ENCODE measurements at places on chromosomes 7 and 10.

DNA sequence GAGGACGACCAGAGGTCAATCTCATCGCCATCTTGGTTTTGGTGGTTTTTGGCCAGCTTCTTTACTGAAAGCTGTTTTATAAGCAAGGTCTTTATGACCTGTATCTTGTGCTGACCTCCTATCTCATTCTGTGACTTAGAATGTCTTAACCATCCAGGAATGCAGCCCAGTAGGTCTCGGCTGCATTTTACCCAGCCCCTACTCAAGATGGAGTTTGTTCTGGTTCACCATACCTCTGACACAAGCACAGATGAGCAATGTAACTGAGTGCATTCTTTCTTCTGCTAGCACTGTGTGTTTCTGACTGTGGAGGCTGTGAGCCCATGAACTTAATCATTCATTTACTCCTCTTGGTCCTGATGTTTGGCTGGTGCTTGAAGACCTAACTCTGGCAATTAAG is 794.5 kb upstream of the CELF2 start:
- DNase-seq, result no peak

GRCh38 chr7:150371996-150372270 is 3.3 kb downstream of the REPIN1 start:
- DNase-seq, result no peak

DNA sequence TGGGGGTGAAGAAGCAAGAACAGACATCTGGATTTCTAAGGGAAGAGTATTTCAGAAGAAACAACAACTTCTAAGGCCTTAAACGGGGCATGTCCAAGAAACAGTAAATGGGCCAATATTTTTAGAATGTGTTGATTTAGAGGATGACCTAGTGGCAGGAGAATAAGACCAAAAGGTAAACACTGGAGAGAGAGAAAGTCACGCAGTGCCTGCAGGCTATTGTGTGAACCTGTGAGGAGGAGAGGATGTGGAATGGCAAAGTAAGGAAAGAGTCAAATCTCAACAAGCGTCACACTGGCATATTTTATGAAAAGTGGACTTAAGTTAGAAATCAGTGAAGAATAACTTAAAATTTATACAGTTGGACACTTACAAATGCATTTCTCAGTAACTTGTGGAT is 78.1 kb upstream of the EGFR start:
- no peak for DNase-seq

DNA sequence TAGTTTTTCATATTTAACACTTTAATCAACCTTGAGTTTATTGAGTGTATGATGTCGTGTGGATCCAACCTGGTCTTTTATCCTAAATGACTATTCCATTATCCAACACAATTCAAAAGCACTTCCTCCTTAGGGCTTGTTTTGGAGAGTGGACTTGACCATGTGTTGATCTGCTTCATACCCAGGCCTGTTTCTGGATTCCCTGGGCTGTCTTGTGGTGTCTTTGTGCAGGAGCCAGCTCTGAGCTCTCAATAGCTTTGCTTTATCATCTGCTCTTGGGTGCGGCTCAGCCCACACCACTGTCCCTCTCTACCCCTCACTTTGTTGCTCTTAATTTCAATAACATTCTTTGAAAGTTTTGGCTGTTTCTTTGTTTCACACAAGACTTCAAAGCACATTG is 70.9 kb upstream of the CHST15 start:
- DNase-seq, result no peak

- DNase-seq, result no peak
Observed at GRCh38 chr10:35059481-35059880, 30.7 kb downstream of the CUL2 start.

DNA sequence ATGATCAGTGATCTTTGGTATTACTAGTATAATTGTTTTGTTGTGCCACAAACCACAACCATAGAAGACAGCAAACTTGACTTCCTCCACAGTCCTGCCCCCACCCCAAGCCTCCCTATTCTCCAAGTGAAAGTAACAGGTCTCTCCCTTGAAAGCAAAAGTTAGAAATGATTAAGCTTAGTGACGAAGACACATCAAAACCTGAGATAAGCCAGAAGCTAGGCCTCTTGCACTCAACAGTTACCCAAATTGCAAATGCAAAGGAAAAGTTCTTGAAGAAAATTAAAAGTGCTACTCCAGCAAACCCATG is 7.5 kb downstream of the SAR1A start:
- no peak for DNase-seq

GRCh38 chr10:48801001-48801421 is 116.3 kb downstream of the WDFY4 start:
- no peak for DNase-seq

DNA sequence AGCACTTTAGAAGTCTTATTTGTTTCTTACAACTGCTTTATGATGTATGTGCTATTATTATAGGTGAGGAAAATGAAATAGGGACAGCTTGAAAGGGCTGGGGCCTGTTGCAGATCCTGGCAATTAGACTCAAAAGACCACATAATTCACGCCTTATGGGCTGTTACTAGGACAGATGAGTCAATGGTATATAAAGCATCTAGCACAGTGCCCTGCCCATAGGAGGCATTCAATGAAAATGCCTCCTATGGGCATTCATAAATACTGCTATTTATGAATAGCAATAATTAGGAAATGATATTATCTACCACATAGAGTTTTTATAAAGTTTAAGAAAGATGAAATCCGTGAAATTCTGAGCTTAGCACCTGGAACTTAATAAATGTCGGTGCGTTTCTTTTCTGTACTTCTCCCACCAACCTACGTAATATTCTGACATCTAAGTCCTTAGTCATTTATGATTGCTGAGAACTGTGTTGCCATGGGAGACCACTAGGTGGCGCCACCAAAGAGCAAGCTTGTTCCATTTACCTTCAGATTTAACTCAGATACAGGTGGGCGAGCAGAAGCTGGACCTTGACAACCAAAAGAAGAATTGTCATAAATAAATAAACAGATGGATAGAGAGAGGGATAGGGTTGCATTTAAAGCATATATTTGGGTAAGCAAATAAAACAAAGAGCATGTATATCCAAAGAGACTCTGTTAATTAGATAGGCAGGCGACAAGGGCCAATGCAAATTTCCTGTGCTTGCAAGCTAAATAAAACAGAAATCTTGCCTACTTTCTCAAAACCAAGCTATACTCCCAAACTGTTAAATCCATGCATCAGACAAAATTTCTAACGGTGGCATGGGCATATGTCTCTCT is 699.9 kb downstream of the INHBA start:
- DNase-seq, result peak; percentile 12

DNA sequence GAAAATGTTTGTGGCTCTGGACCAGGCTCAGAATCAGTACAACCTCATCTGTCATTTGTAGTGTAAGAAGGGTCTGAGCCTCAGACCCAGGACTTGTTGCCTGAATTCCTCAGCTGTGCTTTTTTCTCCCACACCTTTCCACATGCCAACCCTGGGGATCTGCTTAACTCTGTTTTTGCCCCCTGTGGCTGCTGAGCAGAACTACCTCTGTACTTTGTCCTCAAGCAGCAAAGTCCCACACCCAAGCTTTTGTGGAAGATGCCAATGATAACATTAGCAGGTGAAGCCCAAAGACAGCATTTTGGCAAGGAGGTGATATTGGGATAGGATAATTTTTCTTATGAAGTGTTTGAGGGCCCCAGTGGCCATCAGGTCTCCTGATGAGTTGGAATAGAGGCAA is 5.8 kb upstream of the CYP2C18 start:
- no peak for DNase-seq

GRCh38 chr7:55235115-55235514 is 130.0 kb upstream of the LANCL2 start:
- no peak for DNase-seq

DNA sequence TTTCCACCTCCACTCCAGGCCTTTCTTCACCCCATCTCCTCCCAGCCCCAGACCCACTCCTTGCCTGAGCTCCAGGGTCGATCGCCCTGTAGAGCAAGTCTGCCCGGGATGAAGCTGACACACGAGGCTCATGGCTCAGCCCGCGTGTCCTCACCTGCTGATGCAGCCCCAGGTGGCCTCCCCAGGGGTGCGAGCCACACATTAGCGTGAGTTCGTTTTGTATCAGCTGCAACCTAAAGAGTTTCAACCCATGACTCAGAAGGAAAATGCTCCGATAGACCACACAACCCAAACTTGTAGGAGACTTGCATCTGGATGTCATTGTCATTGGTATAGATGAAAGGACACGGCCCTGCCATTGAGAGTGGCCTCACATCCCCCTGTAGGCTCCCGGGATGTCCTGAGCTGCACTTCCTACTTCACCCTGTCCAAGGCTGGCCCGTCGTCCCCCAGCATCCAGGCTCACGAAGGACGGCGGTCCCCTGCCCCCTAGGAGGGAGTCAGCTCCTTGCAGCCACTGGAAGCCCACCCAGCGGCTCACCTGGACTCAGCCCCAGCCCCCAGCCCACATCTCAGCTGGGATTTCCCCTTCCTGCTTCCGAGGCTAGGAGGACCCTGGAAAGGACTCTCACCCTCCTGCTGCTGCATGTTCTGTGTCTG is 97.7 kb downstream of the HTR5A start:
- no peak for DNase-seq

- no peak for DNase-seq
Observed at GRCh38 chr10:85666102-85666501, 700.5 kb downstream of the GRID1 start.

DNA sequence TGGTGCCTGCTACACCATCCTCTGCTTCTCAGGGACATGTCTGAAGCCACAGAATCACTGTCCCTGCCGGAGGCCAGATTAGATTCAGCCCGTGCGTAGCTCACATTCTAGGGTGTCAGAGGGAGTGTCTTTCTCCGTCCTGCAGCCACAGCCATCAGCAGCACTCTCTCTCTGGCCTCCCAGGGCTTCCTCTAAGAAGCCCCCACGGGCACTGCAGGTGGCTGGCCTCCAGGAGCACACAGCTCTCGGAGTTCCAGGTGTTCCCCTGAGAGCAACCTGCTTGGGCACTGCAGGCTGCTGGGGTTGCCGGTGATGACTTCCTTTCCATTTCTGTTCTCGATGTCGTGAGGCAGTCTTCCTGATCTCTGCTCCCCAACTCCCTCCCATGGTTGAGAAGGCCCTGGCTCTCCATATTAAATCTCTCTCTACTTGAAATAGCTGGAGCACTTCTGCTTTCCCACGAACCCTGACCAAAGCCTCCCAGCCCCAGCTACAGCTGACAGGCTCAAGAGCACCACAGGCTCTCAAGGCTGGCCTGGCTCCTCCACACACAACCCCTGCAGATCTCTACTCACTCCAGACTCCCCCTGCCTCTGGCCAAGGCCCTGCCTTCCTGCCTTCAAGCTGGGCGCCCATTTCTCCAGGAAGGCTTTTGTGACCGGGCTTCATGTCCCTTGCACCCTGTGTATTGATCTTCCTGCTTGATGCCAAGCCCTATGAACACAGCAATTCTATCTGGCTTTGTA is 49.0 kb upstream of the TMEM72 start:
- no peak for DNase-seq

DNA sequence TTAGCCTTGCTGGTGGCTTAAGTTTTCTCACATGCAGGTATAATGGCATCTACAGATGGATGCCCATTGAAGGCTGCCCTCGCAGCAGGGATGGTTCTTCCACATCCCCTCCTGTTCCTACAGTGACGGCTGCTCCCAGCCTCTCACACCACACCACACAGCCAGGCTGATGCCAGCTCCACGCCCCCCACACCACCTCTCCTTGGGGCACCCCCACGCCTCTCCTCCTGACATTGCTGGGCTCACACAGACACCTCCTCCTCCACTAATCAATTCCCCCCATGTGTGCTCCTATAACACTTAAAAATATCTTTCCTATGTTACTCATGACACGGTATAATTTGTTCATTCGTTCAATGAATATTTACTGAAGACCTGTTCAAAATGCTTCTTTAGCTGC is 244.0 kb downstream of the WDR37 start:
- no peak for DNase-seq

DNA sequence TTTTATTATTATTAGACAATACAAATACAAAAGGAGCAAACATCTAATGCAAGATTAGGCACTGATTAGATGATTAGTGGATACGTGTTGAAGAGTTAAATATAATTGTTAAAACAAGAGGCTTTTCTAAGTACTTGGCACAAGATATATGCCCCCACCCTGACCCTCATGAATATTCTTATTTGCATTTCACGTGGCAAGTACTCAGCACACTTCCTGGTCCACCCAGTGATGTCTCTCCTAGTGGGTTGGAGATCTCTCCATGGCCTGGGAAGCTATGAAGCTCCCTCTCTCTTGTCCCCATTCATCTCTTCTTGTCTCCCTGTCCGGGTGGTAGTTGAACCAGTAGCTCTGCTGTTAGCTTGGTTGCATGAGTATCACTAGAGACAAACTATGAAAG is 375.3 kb downstream of the ADRA2A start:
- DNase-seq, result no peak

DNA sequence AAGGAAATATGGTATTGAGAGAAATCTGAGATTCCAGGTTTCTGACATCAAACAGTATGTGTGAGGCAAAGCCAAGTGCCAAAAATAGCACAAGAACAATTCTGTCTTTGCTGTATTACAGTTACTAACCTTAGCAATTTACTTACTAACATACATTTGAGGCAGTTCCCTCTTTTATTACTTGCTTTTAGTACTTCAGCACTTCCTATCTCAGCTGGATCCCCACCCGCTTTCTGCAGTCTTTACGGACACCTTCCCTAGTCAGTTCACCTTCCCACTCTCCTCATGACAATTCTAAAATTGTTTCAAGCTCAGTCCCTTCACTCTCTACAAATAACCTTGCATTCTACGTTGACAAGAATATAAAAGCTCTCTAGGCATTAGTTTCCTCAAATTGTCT is 79.2 kb downstream of the ELAPOR2 start:
- no peak for DNase-seq

GRCh38 chr10:75091146-75091545 is 20.3 kb upstream of the SAMD8 start:
- no peak for DNase-seq

DNA sequence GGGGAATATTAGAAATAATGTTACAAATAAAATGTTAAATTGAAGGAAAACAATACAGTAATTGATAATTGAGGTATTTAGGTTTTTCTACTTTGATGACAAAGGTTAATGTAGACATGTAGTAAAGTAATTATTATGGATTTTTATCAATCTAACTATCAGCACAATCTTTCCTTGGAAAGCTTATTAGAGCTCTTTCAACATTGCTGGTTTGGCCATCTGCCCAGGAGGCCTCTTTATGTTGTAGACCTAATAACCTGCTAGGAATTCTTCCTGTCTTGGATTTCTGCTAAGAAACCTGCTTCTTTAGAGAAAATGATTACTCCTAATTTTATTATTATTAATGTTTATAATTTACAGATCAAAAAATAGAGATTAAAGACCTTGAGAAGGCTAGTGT is 78.9 kb downstream of the CHRM2 start:
- DNase-seq, result no peak

Measured in AML-193 (cell line).